ENCODE measurements at places on chromosomes 11 and 22. TPM values are rescaled to one million over a fixed set of nuclear protein-coding genes. Genes with fewer than 3 reads are reported as not detected.

- H3K4me3 ChIP-seq: no peak overlapping the region
- no peaks in the 10 kb centered on the region for H3K27me3 ChIP-seq
- no peak for DNase-seq
- H3K4me1 ChIP-seq: peaks cover 6% of the 10 kb centered on the region
- no peaks in the 10 kb centered on the region for H3K36me3 ChIP-seq
These were observed 7.0 kb upstream of the CASP12 start for GRCh38 chr11:104905271-104905670.

- H3K27me3 ChIP-seq: no peaks in the 10 kb centered on the region
- H3K36me3 ChIP-seq: no peaks in the 10 kb centered on the region
- no peak overlapping the region for H3K4me3 ChIP-seq
- peaks cover 10% of the 10 kb centered on the region for H3K4me1 ChIP-seq
- no peak overlapping the region for H3K27ac ChIP-seq
These were observed 21.7 kb downstream of the SLC35F2 start for GRCh38 chr11:107836851-107837250.

- H3K27ac ChIP-seq: no peak overlapping the region
- H3K36me3 ChIP-seq: no peaks in the 10 kb centered on the region
- no peaks in the 10 kb centered on the region for H3K27me3 ChIP-seq
- no peak overlapping the region for H3K4me3 ChIP-seq
- no peaks in the 10 kb centered on the region for H3K4me1 ChIP-seq
These were observed 41.8 kb downstream of the TMPRSS5 start for GRCh38 chr11:113664069-113664980.

DNA sequence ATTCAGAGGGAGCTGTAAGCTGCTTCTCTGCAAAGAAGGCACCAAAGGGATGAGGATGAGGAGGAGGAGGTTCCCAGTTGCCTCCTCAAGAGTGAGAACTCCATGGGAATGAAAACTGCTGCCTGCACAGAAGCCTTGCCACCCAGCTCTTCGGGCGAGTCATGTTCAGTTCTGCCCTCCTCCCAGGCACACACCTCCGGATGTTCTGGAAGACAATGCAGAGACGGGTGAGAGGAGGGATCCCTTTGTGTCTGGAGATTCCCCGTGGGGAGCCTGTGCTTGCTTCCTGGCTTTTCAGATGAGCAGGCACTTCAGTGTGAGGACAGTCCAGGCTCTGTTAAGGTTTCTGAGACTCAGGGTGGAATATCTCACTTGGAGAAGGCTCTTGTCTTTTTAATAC is 295.6 kb downstream of the DDX10 start:
- no peaks in the 10 kb centered on the region for H3K36me3 ChIP-seq
- H3K4me3 ChIP-seq: no peak overlapping the region
- DNase-seq: no peak
- H3K27me3 ChIP-seq: no peaks in the 10 kb centered on the region
- no peak overlapping the region for H3K27ac ChIP-seq
- peaks cover 8% of the 10 kb centered on the region for H3K4me1 ChIP-seq

DNA sequence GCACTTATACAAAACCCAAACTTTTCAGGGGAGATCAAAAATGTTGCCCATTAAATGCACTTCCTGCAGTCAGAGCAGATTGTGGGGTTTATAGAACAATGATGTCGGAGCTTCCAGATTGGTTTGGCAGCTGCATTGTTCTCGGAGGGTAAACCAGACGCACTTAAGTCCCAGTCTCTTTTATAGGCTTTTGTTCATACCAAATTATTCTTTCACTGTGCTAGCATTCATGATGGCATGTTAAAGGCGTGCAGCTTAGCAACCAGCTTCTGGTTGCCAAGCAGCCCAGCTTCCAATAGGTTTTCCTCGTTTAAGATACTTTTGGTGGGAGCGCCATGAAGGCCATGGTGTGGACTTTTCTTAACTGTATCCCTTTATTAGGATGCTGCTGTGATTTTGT is 40.9 kb downstream of the ZC3H12C start:
- H3K4me3 ChIP-seq: no peak overlapping the region
- no peaks in the 10 kb centered on the region for H3K4me1 ChIP-seq
- H3K27ac ChIP-seq: no peak overlapping the region

DNA sequence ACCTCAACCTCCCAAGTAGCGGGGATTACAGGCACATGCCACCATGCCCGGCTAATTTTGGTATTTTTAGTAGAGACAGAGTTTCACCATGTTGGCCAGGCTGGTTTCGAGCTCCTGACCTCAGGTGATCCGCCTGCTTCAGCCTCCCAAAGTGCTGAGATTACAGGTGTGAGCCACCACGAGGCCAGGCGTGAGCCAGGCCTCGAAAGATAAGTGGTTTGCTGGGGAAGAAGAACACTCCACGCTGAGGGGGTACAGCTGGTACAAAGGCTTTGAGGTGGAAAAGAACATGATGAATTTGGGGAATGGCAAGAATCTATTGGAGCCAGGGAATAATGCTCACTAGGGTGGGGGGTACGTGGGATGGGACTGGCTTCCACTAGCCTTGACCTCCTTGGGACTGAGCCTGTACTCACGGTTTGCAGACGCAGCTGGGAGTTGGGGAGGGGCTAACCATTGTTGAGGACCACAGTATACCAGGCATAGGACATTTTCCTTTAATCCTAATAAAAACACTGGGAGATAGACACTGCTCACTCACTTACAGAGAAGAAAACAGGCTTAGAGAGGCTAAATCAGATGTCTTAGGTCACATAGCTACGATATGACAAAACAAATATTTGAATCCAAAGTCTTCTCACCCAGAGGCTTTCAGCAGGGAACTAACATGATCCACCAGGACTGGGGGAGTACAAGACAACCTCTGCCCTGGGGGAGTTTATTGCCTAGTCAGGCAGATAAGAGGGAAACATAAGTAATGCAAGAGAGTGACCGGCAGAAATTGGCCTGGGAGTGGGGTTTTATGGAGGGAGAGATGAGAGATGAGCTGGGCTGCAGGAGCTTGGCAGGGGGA is 4.9 kb downstream of the SLCO2B1 start:
- no peak overlapping the region for H3K27ac ChIP-seq
- peaks cover 50% of the 10 kb centered on the region for H3K27me3 ChIP-seq
- H3K4me1 ChIP-seq: no peaks in the 10 kb centered on the region
- no peak overlapping the region for H3K4me3 ChIP-seq

- H3K36me3 ChIP-seq: no peaks in the 10 kb centered on the region
- no peaks in the 10 kb centered on the region for H3K4me1 ChIP-seq
- H3K4me3 ChIP-seq: no peak overlapping the region
- no peak overlapping the region for H3K27ac ChIP-seq
These were observed 50.7 kb downstream of the IGLL1 start for GRCh38 chr22:23529166-23530103.

- DNase-seq: peak; percentile 67
- no peak overlapping the region for H3K4me3 ChIP-seq
- H3K27ac ChIP-seq: peak overlapping the region; percentile 26
- no peaks in the 10 kb centered on the region for H3K36me3 ChIP-seq
- H3K4me1 ChIP-seq: peaks cover 5% of the 10 kb centered on the region
- H3K27me3 ChIP-seq: no peaks in the 10 kb centered on the region
These were observed 1122.3 kb downstream of the LRRC4C start for GRCh38 chr11:40337118-40337517.

GRCh38 chr11:133081730-133082452 is 450.4 kb downstream of the OPCML start:
- H3K27ac ChIP-seq: no peak overlapping the region
- no peaks in the 10 kb centered on the region for H3K4me1 ChIP-seq
- no peak for DNase-seq
- no peaks in the 10 kb centered on the region for H3K36me3 ChIP-seq
- H3K27me3 ChIP-seq: peaks cover 2% of the 10 kb centered on the region

- H3K27ac ChIP-seq: no peak overlapping the region
- H3K27me3 ChIP-seq: no peaks in the 10 kb centered on the region
These were observed 151.3 kb downstream of the DLG2 start for GRCh38 chr11:85475660-85476517.

- H3K4me1 ChIP-seq: no peaks in the 10 kb centered on the region
- no peak overlapping the region for H3K4me3 ChIP-seq
- no peak overlapping the region for H3K27ac ChIP-seq
- no peaks in the 10 kb centered on the region for H3K36me3 ChIP-seq
- peaks cover 13% of the 10 kb centered on the region for H3K27me3 ChIP-seq
These were observed 362.4 kb downstream of the MIAT start for GRCh38 chr22:27019827-27020226.

DNA sequence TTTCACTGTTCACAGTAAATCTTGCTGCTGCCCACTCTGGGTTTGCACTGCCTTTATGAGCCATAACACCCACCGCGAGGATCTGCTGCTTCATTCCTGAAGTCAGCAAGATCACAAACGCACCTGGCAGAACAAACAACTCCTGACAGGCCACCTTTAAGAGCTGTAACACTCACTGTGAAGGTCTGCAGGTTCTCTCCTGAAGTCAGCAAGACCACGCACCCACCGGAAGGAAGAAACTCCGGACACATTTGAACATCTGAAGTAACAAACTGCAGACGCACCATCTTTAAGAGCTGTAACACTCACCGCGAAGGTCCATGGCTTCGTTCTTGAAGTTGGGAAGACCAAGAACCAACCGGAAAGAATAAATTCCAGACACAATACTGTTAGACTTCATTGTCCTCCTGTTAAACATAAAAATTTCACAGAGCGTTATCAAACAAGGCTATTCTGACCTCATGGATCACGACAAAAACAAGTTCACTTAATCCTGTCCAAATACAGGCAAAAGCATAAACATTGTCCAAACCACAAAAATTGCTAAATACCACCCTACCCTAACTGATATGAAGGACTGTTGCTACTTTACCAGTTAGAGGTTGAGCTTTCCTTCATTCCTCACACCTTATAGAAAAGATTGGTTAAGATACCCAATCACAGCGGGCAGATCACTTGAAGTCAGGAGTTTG is 3.0 kb upstream of the CCDC117 start:
- no peak for DNase-seq
- no peak overlapping the region for H3K27ac ChIP-seq
- H3K27me3 ChIP-seq: no peaks in the 10 kb centered on the region
- peaks cover 1% of the 10 kb centered on the region for H3K36me3 ChIP-seq

DNA sequence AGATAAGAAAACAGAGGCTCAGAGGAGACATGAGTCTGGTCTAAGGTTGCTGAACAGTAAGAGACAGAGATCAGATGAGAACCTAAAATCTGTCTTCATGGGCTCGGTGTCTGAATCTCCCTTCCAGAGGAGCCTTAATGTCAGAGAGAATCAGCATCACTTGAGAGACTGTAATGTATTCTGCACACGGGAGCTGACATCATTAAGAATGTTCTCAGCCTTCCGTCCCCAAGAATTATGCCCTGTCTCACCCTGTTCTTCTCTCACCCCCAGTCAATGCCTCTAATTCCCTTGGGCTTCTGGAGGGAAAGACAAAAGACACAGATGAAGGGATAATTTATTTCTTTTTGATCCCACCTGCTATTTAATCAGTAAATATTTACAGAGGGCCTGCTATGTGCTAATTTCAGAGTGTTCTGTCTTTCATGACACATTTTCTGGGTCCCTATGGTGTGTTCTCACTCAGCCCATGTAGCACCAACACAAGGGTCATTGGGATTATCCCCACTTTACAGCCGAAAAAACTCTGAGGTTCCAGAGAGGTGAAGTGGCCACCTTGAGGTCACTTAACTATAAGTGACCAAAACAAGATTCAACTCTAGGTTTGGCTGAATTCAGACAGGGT is 61.8 kb downstream of the CD82 start:
- peaks cover 10% of the 10 kb centered on the region for H3K27me3 ChIP-seq
- H3K27ac ChIP-seq: no peak overlapping the region
- peaks cover 5% of the 10 kb centered on the region for H3K4me1 ChIP-seq
- no peak for DNase-seq

GRCh38 chr11:44561275-44561805 is 4.1 kb upstream of the CD82 start:
- peaks cover 20% of the 10 kb centered on the region for H3K4me1 ChIP-seq
- no peaks in the 10 kb centered on the region for H3K27me3 ChIP-seq
- H3K27ac ChIP-seq: no peak overlapping the region
- DNase-seq: peak; percentile 39
- no peaks in the 10 kb centered on the region for H3K36me3 ChIP-seq

DNA sequence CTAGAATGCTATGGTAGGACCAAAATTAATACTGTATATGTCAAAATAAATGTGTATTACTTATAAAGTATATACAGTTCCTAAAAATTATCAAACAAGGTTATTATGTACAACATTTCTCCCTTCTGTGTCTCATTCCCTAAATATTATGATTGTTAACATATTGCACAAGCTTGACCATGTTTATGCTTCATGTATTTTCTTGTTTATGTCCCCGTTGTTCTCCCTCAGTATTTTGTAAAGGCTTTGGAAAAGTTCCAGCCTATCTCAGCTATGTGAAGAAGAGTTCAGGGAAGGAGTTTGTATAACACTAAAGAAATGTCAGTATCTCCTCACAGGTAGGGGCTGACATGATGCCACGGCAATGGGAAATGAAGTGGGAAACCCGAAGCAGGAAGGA is 19.6 kb downstream of the ADM start:
- no peaks in the 10 kb centered on the region for H3K36me3 ChIP-seq
- peak; percentile 54 for DNase-seq
- no peak overlapping the region for H3K4me3 ChIP-seq
- peak overlapping the region; percentile 89 for H3K27ac ChIP-seq

GRCh38 chr11:77873345-77873744 is 52.4 kb downstream of the AAMDC start:
- no peaks in the 10 kb centered on the region for H3K27me3 ChIP-seq
- H3K36me3 ChIP-seq: peaks cover 19% of the 10 kb centered on the region
- no peak for DNase-seq

DNA sequence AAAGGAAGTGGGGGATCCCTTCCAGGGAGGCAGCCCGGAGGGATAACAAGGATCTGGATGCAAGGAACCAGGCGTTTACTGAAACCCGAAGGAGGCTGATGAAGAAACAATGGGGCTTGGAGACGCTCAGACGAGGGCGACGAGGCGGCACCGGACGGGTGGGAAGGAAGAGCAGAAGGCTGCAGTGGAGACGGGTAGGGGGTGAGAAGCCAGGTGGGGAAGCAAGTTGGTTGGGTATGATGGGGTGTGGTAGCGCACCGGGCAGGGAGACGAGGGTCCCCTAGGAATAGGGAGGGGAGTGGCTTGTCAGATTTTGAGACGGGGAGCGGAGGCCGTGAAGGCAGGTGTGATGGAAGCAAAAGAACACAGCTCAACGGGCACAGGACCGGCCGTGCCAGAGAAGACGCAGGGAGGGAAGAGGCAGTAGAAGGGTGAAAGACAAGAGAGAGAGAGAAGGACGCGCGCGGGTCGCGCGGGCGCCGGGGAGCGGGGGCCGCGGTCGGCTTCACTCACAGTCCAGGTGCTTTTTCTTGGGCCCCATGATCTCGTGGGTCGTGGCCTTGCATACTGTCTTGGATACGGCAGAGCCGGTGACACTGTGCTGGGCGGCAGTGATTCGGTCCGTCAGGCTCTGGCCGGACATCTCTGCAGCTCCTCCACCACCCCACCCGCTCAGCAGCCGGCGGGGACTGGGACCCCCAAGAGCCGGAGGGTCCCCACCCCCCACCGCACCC is 579 bp downstream of the PICALM start:
- H3K27me3 ChIP-seq: no peaks in the 10 kb centered on the region
- H3K36me3 ChIP-seq: no peaks in the 10 kb centered on the region
- H3K27ac ChIP-seq: peak overlapping the region; percentile 98
- H3K4me1 ChIP-seq: peaks cover 8% of the 10 kb centered on the region
- H3K4me3 ChIP-seq: peak overlapping the region; percentile 96
- DNase-seq: no peak

SLC25A18 gene
- 0.05 TPM for polyA plus RNA-seq

SLC25A45 gene
- 1.3 TPM for polyA plus RNA-seq

KDELR3 gene
- 129 TPM for polyA plus RNA-seq

AQP11 gene
- polyA plus RNA-seq: 1.1 TPM

ZNF215 gene
- 2.9 TPM for polyA plus RNA-seq

SHISAL1 gene
- 0.83 TPM for polyA plus RNA-seq

TRIM34 gene
- polyA plus RNA-seq: 5.3 TPM

OR56A1 gene
- not detected for polyA plus RNA-seq
